ENCODE measurements at places on chromosomes 6 and 20.

DNA sequence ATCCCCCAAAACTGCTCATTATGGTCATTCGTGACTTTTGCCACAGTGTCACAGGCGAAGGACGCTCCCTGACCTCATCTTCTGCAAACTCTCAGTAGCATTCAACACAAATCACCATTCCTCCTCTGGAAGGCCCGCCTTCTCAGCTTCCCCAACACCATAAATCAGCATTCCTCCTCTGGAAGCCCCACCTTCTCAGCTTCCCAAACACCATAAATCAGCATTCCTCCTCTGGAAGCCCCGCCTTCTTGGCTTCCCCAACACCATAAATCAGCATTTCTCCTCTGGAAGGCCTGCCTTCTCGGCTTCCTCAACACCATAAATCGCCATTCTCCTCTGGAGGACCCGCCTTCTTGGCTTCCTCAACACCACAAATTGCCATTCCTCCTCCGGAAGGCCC, 288.0 kb upstream of the AGPAT4 start:
- no peak for DNase-seq

GRCh38 chr6:9435281-9435680, 979.6 kb downstream of the TFAP2A start:
- no peak for DNase-seq

GRCh38 chr6:41488433-41489119, 57.6 kb upstream of the FOXP4 start:
- peak; percentile 89 for DNase-seq

DNA sequence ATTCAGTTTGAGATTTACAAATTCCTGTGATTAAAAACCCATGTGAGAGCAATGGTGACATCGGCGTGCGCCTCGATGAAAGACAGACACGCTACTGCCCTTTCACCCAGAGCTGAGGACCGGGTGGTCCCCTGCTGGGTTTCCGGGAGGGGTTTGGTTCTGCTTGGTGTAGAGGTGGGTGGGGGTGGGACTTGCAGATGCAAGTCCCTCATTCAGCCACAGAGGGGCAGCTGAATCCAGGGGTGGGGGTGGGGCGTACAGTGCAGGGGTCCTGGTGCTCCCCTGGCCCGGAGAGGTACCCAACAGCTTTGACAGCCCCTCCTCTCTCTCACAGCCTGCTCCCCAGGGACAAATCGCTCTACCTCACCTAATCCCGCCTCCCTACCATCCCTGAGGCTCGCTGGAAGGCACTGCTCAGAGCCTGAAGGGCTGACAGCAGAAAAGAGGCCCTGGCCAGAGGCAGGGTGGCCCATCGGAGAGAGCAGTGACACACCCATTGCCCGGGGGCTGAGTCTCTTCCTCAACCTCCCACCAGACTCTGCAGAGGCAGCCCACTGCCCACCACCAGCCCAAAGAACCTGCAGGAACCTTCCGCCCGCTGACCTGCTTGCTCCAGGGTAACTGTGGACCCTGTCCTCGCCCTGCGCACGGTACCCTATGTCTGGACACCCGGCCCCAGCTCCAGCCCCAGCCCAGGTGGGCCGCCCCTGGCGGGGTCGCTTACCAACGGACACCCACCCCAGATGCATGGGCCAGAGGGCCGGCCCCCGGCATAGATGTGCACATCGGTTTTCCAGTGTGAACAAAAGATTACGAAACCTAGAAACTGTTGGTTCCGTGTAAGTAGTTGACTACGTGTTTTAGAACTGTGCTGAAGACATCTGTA, 118.4 kb downstream of the JPH2 start:
- no peak for DNase-seq

GRCh38 chr20:47258745-47259695, 97.5 kb downstream of the ZMYND8 start:
- no peak for DNase-seq

- DNase-seq, result peak; percentile 64
Observed at GRCh38 chr20:35232575-35232974, 6.1 kb downstream of the MMP24 start.

DNA sequence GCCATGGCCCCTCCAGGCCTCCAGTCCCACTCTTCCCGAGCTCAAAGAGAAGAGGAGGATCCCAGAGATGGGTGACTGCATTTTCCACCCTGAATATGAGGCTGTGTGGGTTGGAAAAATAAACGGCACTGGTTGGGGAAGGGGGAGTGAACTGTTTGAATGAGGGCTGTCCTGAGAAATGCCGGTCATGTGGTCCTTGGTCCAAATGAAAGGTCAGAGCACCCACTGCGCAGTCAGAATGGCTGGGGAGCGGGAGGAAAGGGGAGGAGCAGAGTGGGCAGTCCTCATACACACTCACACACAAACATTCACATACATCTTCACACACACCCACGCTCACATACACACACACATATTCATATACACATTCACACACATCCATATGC, 83.1 kb downstream of the MRPL14 start:
- no peak for DNase-seq

DNA sequence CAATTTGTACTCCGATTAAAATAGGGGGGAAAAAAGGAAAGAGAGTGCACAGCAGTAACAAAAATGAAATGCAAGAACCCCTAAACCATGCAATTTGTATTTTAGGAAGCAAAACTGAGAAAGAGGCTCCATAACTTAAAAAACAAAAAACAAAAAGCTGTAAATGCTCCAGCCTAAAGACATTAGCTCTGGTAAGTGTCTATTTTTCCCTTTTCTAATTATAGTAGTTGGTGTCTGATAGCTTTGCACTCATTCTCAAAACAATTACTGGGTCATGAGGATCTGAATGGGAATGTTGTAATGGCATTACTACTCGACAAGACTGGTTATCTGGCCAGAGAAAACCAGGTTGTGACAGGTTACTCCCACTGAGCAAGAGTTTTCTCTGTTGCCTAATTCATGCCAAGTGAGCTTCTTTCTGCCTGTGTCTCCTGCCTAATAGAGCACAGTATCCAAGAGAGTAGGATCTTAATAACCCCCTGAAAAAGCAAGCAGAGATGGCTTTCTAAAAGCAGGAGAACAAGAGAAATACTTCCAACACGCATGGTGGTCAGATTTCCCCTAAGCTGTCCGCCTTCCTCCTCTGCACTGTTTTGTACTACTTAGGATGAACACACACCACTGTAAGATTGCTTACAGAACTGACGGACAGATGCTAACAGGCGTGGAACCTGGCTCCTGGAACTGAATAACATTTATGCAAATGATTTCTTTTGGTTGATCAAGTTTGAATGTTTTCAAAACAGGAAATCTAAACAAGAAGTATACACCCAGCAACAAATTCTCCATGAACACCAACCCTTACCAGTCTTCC, 86.4 kb downstream of the FKBP5 start:
- DNase-seq, result no peak

- DNase-seq, result no peak
Observed at GRCh38 chr6:158607411-158608170, 37.0 kb downstream of the DYNLT1 start.

DNA sequence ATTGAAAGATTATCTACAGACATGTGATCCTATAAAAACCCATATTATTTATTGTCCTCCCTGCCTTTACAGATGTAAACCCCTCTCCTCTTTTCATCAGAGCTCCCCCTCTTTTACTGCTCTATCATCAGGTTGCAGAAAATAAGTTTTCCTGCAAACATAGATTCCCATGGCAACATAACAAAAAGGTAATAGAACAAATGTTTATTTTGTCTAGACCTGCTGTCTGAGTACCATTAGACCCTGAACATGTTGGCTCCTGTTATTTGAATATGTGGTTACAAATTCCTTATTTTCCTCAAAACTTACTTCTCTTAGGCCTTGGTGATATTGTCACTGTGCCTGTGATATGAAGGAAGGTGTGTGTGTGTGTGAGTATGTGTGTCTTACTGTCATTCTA, 11.5 kb downstream of the MAPK14 start:
- DNase-seq, result no peak

DNA sequence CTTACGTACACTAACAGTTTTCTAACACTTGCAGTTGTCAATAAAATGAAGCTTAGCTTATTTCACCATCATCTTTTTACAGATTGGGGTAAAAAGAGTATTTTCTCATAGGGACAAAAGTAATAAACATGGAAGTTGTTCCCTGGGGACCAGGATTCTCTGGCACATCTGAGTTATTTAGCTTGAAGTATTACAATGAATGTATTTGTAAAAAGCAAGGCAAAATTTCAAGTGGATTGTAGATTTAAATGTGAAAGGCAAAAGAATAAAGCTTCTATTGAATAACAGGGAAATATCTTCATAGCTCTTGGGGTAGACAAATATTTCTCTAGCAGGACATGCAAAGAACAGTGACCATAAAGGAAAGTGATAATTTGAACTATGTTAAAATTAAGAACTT, 260.0 kb upstream of the ECI2 start:
- no peak for DNase-seq

DNA sequence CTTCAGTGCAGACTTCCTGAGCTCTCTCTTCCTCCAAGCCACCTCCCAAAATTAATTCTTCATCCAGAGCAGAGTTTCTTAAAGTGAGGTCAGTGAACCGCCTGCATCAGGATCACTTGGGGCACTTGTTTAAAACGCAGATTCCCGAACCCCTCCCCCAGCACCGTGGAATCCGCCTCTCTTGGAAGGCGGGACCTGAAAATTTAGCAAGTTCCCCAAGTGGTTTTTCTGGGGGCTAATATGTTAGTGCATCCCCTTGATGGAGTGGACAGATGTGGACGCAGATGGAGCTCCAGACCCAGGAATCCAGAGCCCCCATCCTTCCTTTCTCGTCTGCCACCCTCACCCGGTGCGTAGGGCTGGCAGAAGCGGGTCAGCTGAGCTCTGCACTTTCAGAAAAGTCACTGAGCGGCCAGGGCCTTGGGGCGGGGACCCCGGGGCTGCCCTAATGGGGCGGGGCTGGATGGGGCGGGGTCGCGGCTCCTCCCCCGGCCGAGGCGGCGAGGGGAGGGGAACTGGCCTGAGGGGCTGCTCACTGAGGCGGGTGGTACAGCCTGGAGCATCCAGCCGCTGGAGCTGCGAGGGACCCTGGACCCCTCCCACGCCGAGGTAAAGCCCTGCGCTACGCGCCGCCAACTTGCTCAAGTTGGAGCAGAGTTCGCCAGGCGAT, at the start of the genes DEFB124 and REM1:
TSS of gene DEFB124 (minus strand) at position 370 of the 670 bp plus-strand sequence. CDS start 2,114 bp downstream, outside the sequence.
TSS of gene REM1 (plus strand) at position 531 of the 670 bp plus-strand sequence. CDS start 1,158 bp downstream, outside the sequence.
- no peak for DNase-seq

DNA sequence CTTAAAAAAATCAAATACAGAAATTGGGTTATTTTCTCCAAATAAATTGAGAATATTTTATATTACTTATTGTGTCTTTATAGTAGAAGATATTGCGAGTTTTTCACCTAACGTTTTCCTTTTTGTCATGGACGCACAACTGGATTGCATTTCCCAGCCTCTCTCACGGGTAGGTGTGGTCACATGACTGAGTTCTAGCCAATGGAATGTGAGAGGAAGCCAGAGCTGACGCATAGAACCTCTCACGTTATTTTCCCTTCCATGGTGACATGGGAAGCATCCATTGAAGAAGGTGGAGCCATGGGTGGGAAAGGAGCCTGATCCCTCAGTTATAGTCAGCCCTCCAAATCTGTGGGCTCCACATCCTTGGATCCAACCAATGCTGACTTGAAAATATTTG, 155.9 kb upstream of the UST start:
- DNase-seq, result no peak

GRCh38 chr6:148854096-148854495, 107.3 kb downstream of the UST start:
- DNase-seq, result no peak

GRCh38 chr6:1144842-1145767, 166.8 kb upstream of the FOXQ1 start:
- DNase-seq, result no peak

GRCh38 chr6:71211799-71212198, 76.8 kb upstream of the OGFRL1 start:
- no peak for DNase-seq

DNA sequence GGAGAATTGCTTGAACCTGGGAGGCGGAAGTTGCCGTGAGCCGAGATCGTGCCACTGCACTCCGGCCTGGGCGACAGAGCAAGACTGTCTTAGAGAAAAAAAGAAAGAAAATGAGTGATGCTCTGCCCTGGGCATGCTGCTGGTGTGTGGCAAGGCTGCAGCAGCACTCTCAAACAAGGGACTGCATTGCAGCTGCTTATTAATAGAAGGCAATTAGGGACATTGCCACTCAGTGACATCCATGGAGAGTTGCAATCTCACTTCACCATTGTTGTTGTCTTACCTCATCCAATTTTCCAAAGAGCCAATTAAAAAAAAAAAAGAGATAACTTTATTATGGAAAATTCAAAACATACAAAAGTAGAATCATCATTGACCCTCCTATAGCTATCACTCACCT, 131.1 kb downstream of the LRRC1 start:
- no peak for DNase-seq

GRCh38 chr6:52483671-52484003, 63.5 kb downstream of the EFHC1 start:
- no peak for DNase-seq

- DNase-seq, result no peak
Observed at GRCh38 chr20:32858189-32858588, 534 bp upstream of the EFCAB8 start.

- DNase-seq, result no peak
Observed at GRCh38 chr6:21891080-21891479, 297.5 kb downstream of the SOX4 start.

DNA sequence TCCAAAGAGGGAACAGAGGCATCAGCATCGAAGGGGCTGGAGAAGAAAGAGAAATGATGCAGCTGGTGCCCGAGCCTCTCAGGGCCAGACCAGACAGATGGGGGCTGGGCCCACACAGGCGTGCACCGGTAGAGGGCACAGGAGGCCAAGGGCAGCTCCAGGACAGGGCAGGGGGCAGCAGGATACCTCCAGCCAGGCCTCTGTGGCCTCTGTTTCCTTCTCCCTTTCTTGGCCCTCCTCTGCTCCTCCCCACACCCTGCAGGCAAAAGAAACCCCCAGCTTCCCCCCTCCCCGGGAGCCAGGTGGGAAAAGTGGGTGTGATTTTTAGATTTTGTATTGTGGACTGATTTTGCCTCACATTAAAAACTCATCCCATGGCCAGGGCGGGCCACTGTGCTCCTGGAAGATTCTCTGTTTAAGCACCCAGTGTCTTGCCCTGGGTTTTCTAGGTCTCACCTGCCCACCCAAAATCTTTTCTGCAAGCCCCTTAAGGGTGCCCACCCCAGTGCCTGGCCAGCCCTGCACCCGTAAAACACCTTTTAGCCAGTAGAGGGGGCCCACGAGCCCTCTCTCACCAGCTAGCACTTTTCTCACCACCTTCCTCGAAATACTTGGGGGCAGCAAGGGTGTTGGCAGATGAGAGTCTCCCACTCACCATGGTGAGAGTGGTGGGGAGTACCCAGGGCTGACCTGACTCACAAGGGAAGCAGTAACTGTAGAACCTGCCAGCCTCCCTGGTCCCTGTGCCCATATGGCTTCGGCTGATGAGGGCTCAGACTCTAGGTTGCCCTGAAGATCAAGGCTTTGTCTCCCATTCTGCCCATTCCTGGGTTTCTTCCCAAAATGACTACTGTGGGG, 35.7 kb upstream of the ID1 start:
- no peak for DNase-seq

DNA sequence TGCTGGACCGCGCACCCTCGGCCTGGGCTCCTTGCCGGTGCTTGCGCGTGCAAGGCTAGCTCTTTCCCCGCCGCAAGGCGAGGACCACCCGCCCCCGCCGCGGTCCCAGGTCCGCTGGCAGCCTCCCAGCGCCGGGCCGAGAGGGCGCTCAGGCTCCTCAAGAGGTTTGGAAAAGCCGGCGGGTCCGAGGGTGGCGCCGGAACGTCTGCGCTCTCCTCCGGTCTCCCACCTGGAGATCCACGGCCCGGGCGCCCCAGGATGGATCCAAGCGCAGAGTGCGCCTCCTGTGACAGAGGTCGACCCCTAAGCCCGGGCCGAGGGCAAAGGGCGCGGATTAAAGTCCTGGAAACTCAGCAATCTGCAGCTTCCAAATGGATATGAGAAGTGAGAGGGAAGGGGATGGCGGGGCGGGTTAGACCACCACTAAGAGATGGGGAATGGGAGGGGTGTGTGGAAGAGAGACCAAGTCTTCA, 575 bp upstream of the MICAL1 start:
- no peak for DNase-seq

- DNase-seq, result no peak
Observed at GRCh38 chr6:99114769-99115406, 167.1 kb upstream of the FBXL4 start.
